ENCODE measurements at places on chromosomes 5 and 9. TPM values are rescaled to one million over a fixed set of nuclear protein-coding genes. Genes with fewer than 3 reads are reported as not detected.

- DNase-seq: no peak
These were observed 69.0 kb downstream of the UGCG start for GRCh38 chr9:111965566-111966019.

The CER1 gene
- total RNA-seq: not detected

DNA sequence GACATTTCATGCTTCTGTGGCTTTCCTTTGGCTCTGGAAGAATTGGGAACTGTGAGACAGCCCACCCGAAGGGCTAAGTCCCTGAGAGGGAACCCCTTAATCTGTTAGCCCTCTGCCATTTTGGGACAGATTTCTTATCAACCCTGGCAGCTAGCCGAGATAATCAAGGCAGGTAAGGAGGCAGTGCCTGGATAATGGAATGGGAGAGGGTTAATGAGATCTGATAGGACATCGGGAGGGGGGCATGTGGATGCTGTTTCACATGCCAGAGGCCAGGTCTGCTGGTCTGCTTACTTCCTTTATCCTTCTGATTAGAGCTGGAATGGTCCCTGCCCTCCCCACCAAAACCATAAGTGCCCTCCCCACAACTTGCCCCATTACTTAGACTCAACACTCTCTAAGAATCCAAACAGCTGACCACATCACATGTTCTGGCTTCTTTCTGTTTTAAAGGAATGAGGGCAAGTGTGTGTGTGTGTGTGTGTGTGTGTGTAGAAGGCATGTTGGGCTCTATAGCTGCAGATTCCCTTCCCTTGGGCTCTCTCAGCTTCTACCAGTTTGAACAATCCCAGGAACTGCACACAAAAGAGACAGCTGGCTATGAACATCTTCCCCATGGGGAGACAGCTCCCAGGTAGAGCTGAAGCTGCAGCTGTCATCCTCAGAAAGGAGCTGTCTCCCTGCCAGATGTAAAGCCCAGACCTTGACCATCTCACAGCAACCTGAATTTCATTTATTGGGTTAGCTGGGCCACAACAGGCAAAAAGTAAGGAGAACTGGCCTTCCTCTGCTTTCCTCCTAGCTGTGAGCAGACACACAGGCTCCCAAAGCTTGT is 221.3 kb downstream of the PIK3R1 start:
- DNase-seq: no peak

- no peak for DNase-seq
These were observed 10.3 kb downstream of the CNTFR start for GRCh38 chr9:34579104-34579807.
